ENCODE measurements at places on chromosomes 5 and 9.

DNA sequence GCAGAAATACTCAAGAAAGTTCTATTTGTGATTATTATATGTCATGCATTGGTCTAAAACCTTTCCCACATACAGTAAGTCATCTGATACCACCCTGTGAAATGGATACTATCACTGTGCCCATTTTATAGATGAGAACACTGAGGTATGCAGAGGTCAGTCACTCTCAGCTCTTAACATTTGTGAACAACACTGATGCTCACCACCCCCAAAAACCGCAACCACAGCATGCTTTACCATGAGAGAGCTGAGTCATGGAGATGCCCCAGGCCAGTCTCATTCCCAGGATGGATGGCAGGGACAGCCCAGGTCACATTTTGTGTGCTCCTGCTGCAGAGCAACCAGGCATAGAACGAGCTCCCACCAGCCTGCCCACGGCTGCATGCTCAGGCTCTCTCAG lies 53.5 kb upstream of the IRX1 start:
- no peak for DNase-seq

GRCh38 chr9:6405371-6405770 lies 7.6 kb upstream of the UHRF2 start:
- no peak for DNase-seq

GRCh38 chr5:143428155-143428554 lies 24.7 kb upstream of the NR3C1 start:
- no peak for DNase-seq

- DNase-seq, result no peak
These were observed 601.8 kb upstream of the ZNF608 start for GRCh38 chr5:125348221-125348692.

DNA sequence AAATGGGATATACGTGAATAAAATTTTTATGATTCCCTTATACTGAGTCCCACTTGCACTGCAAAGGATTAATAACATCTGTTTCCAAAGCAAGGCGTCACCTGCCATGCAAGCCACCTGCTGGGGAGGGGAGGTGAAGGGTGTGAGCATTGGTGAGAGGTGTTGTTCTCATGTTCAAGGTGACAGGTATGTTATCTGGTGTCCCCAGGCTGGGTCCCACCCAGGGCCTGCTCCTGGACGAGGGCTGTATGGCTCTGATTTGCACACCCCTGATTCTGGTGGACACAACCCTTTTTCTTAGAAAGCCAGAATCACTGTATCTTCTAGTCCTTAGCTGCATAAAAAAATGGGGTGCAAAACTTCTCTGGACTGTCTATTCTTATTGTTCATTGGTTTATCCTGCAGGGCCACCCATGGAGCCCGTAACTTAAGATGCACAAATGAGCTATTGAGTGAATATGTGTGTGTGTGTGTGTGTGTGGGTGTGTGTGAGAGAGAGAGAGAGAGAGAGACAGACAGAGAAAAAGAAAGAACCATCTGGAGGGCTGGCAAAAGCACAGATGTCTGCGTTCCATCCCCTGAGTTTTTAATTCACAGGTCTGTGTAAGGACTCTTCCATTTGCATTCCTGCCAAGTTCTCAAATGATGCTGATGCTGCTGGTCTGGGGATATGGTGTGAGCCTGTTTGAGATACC lies 53.7 kb downstream of the SYK start:
- DNase-seq, result no peak

- no peak for DNase-seq
These were observed 177.2 kb upstream of the PITX1 start for GRCh38 chr5:135211083-135211790.
